ENCODE measurements at places on chromosomes 2 and 18.

DNA sequence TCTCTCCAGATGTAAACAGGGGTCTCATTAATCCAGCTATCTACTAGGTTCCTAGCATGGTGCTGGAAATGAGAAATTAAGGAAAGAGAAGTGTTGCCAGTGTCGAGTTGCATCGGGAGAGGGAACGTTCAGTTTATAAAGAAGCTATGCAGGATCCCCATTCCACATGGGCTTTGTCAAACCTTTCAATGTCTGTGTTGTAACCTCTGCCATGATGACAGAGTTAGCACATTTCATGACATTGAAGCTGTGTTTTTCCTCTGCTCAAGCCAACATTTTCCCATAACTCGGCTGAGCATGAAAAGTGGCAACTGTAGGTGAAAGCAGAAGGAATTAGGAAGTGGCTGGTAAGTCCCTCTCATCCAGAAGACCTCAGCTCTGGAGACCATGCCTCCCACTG, 133.4 kb downstream of the WDSUB1 start:
- no peaks in the 10 kb centered on the region for H3K27me3 ChIP-seq
- H3K4me1 ChIP-seq = no peaks in the 10 kb centered on the region
- peaks cover 15% of the 10 kb centered on the region for H3K36me3 ChIP-seq
- DNase-seq = no peak
- no peak overlapping the region for H3K27ac ChIP-seq

- H3K27me3 ChIP-seq = peaks cover 28% of the 10 kb centered on the region
- no peak for DNase-seq
- no peak overlapping the region for H3K27ac ChIP-seq
- no peaks in the 10 kb centered on the region for H3K36me3 ChIP-seq
- H3K4me1 ChIP-seq = peaks cover 8% of the 10 kb centered on the region
- H3K4me3 ChIP-seq = no peak overlapping the region
These were observed 3.8 kb downstream of the LBH start for GRCh38 chr2:30235008-30235655.

DNA sequence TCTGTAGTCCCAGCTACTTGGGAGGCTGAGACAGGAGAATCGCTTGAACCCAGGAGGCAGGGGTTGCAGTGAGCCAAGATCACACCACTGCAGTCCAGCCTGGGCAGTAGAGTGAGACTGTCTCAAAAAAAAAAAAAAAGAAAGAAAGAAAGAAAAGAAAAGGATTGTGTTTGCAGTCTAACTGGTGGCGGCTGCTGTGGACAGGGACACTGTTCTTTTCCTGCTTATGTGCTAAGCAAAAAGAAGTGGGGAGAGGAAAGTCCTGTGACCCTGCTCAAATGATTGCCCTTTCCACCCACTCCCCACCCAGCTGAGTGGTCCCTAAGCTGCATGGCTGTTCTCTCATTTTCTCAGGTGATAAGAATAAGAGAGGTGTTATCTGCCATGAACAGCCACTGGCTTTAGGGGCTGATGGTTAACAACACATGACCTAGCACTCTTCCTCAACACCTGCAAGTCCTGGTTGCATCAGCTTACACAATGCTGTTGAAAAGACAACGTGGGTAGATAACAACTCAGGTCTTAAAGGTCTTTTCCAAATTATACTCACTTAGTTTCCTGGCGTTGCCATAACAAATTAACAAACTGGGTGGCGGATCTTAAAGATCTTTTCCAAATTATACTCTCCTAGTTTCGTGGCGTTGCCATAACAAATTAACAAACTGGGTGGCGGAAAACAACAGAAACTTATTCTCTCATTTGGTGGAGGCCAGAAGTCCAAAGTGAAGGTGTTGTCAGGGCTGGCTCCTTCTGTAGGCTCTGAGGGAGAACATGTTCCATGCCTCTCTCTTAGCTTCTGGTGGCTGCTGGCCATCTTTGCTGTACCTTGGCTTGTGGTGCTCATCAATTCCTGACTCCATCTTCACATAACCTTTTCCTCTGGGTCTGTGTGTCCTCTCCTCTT, 90.3 kb upstream of the RTN4 start:
- no peaks in the 10 kb centered on the region for H3K27me3 ChIP-seq
- no peaks in the 10 kb centered on the region for H3K36me3 ChIP-seq
- H3K27ac ChIP-seq = no peak overlapping the region
- H3K4me1 ChIP-seq = peaks cover 8% of the 10 kb centered on the region

- no peaks in the 10 kb centered on the region for H3K4me1 ChIP-seq
- no peaks in the 10 kb centered on the region for H3K27me3 ChIP-seq
- no peaks in the 10 kb centered on the region for H3K36me3 ChIP-seq
- H3K4me3 ChIP-seq = no peak overlapping the region
- DNase-seq = no peak
These were observed 665.5 kb upstream of the SOX11 start for GRCh38 chr2:5026571-5027234.

GRCh38 chr2:43877782-43878464, 39.2 kb downstream of the ABCG8 start:
- H3K27me3 ChIP-seq = no peaks in the 10 kb centered on the region
- H3K4me3 ChIP-seq = no peak overlapping the region
- H3K27ac ChIP-seq = no peak overlapping the region
- peak; percentile 55 for DNase-seq
- no peaks in the 10 kb centered on the region for H3K36me3 ChIP-seq
- peaks cover 3% of the 10 kb centered on the region for H3K4me1 ChIP-seq

DNA sequence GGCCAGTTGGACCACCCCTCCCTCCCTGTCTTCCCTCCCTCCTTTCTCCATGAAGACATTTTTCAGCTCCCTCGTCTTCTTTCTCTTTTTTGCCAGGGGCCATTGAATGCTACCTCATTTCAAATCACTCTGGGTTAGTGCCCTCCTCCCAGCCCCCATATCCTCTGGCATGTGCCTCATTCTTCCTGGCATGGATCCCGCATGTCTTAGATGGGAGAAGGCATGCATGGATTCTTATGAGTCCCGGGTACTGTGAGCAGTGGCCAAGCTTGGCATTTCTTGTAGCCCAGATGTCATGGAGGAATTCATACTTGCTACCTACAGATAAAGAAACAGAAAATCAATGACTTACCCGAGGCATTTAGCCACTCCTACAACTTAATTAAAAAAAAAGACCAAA, 9.0 kb upstream of the HAAO start:
- H3K4me3 ChIP-seq = no peak overlapping the region
- no peak overlapping the region for H3K27ac ChIP-seq
- H3K36me3 ChIP-seq = no peaks in the 10 kb centered on the region
- H3K27me3 ChIP-seq = no peaks in the 10 kb centered on the region
- no peak for DNase-seq

DNA sequence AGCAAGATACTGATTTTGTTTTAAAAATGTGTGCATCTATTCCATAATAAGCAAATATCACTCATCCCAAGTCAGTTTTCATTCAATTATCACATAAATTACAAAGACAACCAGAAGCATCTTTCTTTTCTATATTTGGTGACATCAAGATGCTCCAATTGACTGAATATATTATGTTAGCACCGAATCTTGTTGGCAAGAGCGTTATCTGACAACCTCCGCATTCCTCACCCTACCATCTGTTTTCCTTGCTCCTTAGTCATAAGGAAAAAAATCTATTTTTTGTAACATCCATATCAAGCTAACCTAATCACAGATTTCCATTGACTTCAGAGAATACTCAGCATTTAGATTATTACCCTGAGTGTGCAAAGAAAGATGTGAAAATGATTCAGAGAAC, 212.2 kb upstream of the KYNU start:
- no peaks in the 10 kb centered on the region for H3K36me3 ChIP-seq
- H3K27me3 ChIP-seq = no peaks in the 10 kb centered on the region
- H3K4me3 ChIP-seq = no peak overlapping the region
- no peak overlapping the region for H3K27ac ChIP-seq
- no peaks in the 10 kb centered on the region for H3K4me1 ChIP-seq

All from Panc1 (cell line).